ENCODE measurements at places on chromosomes 13 and 19.

GRCh38 chr19:47100290-47100689 lies 13.3 kb downstream of the ZC3H4 start:
- no peak for DNase-seq

GRCh38 chr13:77985866-77986636 lies 67.4 kb upstream of the EDNRB start:
- DNase-seq, result no peak

DNA sequence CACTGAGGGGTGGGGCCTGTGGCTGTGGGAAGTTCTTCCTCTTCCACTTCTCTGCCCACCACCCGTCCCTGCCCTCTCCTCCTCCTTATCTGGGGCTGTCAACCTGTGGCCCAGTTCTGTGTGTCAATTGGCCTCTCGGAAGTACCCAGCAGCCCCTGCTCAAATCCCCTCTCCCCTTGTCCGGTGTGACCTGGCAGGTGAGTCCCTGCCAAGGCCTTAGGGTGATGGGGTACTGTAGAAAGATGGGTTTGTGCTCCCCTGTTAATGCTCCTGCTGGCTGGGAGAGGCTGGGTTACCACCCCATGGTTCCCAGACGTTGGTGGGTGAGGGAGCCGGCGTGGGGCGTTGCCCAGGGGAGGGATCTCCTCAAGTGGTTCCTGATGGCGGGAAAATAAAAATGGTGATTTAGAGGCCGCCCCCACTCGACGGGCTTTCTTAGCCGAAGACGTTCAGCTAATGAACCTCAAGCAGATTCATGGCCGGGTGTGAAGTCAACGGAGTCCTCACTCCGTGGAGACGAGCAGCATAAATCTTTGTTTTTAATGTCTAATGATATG lies 141.2 kb downstream of the URI1 start:
- no peak for DNase-seq

DNA sequence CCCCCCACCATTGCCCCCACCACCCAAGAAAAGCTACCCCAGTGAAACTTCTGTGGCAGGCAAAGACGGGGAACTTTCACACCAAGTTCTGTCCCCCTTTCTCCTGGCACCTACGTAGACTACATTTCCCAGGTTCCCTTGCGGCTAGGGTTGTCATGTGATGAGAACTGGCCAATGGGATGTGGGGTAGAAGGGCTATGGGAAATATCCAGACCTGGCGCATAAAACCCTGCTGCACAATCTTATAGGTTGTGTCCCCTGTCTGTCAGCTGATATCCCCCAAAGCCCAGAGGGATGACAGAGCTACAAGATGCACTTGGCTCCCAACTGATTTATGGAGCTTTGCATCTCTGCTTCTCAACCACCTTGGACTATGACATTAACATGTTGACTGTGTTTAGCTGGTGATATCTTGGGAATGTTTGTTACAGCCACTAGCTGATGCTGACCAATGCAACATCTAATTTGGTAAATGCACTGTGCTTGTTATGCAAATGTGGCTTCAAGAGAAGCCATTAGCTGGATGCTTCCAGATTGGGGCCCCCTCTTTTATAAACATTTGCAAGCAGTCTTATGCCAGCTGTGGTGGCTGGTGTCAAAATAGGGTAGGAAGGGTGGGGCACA lies 6.1 kb downstream of the SH2D3A start:
- no peak for DNase-seq

DNA sequence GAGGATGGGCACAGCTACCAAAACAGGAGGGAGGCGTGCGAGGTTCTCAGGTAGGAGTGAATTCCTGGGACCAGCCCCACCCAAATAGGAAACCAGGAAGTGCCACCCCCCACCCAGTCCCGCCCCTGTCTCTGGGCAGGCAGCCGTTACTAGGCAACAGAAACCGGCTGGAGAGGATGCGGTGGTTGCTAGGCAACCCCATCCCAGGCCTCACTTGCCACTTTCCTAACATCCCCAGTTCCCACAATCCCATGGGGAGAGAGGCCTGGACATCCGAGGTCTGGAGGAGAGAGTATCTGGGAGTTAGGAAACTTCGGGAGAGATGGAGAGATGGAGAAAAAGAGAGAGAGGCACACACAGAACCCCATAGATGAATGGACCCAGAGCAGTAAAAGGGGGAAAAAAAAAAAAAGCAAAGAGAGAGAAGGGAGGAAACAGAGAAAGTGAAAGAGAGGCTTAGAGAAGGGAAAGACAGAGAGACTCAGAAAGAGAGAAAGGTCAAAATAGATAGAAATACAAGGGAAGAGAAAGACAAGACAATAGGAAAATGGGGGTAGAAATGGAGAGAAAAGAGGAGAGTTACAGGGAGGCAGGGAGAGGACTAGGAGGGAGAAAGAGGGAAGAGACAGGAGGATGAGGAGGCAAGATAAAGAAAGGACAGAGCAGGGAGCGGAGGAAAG lies 3.8 kb downstream of the GRIK5 start:
- DNase-seq, result no peak

DNA sequence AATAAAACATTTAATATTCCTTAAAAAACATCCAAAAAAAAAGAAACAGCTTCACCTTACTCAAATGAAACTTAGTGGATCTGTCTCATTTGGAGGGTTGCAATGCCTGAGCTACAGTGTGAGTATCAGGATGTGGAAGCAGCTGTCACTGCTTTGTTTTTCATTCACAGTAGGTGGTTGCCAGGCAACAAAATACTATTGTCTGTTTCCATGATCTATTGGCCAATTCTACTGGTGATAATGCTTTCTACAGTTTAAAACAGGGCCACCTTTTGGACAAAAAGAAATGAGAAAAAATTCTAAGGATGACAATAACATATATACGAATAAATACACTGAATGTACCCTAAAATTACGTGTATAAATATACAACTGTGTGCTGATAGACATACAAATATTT lies 3.0 kb downstream of the ENOX1 start:
- no peak for DNase-seq

- DNase-seq, result no peak
Measured at GRCh38 chr13:61600360-61601033, 184.8 kb upstream of the PCDH20 start.

DNA sequence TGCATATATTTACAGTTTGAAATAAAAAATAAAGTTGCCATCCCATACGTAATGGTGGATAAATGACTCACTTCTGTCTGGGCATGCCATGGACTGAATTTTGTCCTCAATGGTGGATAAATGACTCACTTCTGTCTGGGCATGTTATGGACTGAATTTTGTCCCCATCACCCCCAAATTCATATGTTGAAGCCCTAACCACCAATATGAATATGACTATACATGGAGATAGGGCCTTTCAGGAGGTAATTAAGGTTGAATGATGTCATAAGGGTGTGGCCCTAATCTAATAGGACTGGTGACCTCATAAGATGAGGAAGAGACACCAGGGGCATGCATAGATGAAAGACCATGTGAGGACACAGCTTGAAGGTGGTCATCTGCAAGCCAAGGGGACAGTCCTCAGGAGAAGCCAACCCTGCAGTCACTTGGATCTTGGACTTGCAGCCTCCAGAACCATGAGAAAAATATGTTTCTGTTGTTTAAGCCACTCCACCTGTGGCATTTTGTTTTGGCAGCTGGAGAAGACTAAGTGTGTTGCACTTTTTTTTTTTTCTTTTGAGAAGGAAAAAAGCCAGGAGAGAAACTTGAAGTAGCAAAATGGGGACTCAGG lies 41.8 kb downstream of the RFC3 start:
- no peak for DNase-seq

- no peak for DNase-seq
Measured at GRCh38 chr19:50669302-50670101, 20.3 kb downstream of the C19orf81 start.

GRCh38 chr19:1171755-1172352 lies 2.2 kb downstream of the SBNO2 start:
- no peak for DNase-seq

DNA sequence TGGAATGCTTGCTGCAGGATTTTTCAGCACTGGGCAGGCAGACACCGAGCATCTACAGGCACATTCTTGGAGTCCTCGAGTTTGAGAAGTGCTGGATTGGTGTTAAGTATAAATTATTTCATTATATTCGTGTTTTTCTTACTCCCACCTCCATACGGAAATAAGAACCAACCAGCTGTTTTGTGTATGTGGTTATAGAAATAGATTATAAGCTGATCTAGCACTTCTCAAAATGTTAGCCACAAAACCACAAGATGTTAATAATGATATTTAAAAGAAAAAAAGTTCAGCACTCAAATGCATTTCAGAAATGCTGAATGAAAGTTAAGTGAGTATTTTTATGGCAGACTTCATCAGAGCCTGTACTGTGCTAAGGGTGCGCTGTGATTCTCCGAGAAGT lies 24.0 kb upstream of the TEX29 start:
- no peak for DNase-seq

DNA sequence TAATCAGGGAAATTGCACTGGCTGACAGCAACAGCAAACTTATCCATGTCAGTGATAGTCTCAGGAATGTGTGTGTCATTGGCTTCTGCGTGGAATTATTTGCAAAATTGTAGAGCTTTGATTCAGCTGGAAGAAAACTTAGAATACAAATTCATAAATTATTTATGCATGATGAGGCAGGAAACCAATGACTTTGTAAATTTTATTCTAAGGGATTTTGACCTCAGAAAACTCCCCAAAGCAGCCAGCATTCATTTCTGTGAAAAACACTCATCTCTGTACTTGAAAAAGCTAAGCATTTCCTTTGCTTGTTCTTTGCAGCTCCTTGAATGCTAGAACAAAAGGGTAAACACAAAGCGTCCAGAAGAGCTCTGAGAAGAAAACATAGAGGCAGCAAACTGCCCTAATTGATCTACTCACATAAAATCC lies 162.4 kb downstream of the DCT start:
- no peak for DNase-seq

DNA sequence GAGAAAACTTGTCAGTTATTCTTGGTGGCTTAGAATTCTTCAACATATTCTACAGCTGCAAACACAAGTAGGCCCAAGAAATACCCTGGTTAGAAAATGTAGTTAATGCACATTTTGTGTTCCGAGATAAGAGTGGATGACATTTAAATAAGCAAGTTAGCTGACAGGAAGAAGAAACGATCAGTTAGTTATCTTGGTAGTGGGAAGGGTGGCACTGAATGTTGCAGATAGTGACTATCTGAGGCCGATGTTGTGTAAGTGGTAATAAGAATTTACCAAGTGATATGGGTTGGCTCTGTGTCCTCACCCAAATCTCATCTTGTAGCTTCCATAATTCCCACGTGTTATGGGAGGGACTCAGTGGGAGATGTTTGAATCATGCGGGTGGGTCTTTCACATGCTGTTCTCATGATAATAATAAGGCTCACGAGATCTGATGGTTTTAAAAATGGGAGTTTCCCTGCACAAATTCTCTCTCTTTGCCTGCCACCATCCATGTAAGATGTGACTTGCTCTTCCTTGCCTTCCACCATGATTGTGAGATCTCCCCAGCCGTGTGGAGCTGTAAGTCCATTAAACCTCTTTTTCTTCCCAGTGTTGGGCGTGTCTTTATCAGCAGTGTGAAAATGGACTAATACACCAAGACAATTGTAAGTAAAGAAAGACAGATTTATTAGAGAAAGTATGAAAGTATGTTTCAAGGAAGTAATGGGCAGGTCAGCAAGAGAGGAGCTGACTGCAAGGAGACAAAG lies 10.9 kb upstream of the AKAP11 start:
- DNase-seq, result no peak

Measured in AG04450 (cell line).